ENCODE measurements at places on chromosomes 5 and 9.

GRCh38 chr5:156438076-156438475 lies 111.1 kb downstream of the SGCD start:
- no peak for DNase-seq

DNA sequence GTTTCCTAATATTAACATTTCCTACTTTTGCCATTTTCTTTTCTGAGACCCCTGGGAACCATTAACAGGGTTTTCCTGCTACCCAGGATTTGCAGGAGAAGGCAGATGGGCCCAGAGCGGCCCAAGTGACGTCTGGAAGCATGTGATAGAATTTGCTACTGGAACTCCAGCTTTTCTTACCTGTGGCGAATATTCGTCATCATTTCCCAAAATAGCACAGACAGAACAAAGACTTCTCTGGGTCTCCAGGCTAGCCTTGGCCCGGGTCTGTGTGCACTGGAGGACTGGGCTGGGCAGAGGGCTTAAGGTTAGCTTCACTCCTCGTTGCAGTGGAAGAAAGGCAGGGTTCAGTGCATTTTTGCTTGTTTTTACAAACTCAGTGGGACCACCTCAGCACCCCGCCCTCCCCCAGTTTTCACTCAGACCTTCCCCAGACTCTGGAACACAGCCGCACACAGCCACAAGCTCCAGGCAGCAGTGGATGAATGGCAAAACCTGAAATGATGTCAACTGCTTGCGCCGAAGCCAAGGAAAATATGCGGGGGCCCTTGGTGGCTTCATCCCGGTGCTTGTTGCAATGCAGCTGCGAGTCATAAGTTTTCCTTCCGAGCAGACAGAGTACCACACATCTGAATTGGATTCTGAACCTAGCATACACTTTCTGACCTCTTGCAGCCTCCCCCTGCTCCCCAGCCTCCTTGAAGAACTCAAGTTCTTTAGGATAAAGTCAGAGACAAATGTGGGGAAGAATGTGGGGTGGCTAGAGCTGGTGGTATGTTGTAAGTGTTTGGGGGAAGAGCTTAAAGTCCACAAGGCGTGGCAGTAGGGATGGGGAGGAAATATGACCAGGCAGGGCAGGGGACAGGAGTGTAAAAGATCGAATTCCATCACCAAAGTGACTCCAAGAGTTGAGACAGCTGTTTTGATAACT lies 586.0 kb downstream of the CCDC171 start:
- no peak for DNase-seq

DNA sequence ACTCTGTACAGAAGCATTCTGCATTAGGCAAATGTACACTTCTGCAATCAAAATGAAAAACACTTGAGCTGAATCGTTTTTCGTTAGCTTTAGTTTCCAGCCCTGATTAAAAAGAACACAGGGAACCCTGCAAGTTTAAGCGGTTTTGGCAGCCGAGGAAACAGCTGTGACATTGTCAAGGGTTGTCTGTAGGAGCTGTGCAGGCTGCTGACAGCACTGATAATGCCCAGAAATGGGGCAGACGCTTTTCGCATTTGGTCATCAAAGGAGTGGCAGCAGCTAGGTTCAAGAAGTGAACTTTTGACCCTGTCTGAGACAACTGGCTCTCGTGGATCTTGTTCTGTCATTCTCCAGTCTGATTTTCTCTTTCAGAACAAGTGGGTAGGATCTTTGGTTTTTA lies 165.6 kb upstream of the CCDC152 start:
- DNase-seq = no peak

- no peak for DNase-seq
Measured at GRCh38 chr9:124500028-124500795, 7.0 kb downstream of the NR5A1 start.

DNA sequence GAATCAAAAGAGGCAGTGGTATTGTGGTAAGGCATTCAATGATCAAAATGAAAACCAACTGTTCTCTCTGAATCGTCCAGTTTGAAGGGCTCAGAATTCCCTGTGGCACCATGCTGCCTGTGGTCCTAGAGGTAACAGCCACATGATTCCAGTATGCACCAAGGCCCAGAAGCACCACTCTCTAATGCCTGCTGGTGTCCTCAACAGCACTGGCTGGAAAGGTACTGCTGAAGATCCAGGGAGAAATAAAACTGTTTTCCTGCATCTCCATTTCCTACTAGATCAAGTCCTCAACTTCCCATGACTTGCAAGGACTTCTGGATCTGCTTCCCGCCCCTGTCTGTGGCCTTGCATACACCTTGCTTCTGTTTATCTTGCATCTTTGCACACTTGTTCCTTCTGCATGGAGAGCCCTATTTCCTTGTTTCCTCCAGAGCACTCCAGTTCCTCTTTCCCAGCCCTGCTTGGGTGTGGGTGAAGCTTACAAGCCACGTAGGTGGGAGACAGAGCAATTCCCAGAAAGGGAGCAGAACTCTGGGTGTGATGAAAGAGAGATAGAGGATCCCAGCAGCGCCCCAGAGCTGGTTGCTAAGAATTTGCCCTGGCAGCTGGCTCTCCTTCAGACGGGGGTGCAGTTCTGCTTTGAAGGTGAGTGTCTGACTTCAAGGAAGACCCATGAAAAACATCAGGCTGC lies 41.0 kb upstream of the EQTN start:
- no peak for DNase-seq

DNA sequence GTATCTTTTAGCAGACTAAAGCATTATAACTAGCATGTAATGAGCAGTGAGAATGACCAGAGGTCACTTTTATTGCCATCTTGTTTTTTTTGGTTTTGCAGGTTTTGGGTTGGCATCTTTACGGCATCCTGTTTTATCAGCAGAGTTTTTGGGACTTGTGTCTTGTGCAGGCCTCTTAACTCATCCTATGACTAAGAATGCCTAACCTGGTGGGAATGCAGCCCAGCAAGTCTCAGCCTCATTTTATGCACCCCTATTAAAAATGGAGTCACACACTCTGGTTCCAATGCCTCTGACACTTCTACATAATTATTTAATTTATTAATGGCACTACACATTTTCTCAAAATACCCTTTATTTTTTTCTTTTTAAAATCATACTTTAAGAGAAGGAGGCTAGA lies 726.5 kb upstream of the RIOK2 start:
- no peak for DNase-seq

DNA sequence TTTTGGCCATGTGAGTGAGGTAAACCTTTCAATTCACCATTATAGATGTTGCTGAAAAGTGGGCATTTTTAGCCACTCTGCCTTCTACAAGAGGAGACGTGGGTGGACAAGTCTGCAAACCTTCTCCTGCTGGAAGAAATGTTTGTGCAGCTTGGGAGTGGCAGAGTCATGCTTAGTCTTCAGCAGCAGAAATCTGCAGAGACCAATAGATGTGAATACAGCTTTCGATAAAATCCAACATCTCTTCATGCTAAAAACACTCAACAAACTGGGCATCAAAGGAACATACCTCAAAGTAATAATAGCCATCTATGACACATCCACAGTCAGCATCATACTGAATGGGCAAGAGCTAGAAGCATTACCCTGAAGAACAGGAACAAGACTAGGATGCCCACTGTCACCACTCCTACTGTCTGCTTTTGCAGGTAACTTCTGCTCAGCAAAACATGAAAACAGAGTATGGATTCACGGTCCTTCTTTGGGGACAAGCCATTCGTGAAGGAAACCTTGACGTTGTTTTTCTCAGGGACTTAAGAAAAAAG lies 91.3 kb downstream of the RALGPS1 start:
- DNase-seq = no peak

DNA sequence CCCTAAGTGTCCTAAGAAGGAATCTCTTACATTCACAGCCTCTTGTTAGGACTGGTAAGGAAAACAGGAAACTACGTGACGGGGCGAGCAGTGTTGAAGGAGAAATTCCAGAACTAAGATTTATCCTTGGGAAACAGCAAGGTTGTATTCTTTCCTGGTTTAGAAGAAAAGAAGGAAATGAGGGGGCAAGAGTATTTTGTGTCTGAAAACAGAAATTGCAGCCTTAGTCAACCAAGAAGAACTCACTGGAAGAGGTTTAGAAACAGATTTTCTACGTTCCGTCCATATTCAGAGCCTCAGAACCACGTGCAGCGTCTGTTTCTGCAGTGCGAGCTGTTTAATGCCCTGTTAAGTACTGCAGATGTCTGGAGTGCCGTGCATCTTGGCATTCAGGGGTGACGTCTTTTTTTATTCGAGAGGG lies 75.2 kb downstream of the GOLPH3 start:
- no peak for DNase-seq

- no peak for DNase-seq
Measured at GRCh38 chr5:113295111-113295539, 139.7 kb downstream of the TSSK1B start.

DNA sequence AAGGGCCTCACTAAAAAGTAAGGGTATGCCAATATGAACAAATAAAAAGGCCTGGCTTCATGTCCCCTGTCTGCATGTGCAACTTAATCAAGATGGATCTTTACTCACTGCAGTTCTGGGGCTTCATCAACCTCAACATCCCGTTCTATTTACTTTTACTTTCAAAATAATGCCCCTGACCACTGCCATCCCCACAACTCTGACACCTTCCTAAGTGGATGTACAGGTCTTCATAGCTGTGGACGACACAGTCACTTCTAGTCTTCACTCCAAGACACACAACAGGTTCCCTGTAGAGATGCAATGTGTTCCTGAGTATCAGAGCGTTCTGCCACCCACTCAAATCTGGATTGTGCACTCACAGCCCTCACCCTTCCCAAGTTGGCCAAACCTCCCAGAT lies 136.1 kb downstream of the ENC1 start:
- DNase-seq = no peak

- DNase-seq = no peak
Measured at GRCh38 chr5:6737043-6737941, 24.1 kb downstream of the TENT4A start.

DNA sequence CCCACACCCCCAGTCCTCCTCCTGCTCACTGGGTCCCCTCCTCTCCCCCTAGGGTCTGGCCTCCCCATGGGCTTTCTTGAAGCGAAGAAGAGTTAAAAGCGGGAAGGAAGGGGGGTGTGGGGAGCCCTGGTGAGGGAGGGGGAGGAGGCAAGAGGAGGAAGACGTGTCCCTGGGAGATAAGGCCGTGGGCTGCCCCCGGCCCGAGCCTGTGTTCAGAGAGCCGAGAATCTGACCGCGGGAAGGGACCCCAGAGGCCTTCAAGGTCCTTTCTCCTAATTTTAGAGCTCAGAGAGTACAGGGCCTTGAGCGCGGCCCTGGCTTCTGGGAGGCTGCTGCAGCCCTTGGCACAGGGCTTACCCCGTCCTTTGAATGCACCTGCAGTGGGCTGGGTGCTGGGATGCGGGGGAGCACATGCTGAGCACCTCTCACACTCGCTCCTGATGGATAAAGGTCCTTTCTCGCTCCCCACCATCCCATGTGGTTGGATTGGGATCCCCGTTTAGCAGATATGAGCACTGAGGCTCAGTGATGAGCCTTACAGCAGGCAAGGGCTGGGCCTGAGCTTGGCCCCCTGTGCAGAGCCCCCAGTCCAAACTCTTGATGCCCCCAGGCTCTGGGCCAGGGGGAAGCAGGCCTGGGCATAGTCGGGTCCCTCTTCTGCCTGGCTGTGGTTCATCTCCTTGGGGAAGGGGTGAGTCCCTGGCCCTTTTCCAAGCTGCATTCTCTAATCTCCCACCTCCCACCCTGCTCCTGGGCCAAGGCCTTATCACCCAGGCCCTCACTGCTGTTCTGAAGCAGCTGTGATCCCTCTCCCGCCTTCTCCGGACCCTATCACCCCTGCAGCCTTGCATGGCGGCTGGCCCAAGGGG lies 5.9 kb downstream of the GFI1B start:
- DNase-seq = no peak

DNA sequence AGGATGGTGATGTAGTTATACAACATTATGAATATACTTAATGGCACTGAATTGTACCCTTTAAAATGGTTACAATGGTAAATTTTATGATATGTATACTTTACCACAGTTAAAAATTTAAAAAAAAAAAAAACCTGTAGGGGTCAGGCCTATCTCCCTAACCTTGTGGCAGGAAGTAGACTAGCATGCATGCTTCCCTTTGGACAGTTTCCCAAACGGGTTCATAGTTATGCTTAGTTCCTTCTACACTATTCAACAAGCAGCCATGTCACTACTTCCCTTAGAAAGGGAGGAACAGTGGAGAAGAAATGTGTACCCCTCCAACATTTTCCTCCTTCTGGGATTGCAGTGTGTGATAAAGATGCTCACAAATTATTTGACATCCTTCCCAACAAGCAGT lies 32.5 kb downstream of the IDNK start:
- DNase-seq = no peak

DNA sequence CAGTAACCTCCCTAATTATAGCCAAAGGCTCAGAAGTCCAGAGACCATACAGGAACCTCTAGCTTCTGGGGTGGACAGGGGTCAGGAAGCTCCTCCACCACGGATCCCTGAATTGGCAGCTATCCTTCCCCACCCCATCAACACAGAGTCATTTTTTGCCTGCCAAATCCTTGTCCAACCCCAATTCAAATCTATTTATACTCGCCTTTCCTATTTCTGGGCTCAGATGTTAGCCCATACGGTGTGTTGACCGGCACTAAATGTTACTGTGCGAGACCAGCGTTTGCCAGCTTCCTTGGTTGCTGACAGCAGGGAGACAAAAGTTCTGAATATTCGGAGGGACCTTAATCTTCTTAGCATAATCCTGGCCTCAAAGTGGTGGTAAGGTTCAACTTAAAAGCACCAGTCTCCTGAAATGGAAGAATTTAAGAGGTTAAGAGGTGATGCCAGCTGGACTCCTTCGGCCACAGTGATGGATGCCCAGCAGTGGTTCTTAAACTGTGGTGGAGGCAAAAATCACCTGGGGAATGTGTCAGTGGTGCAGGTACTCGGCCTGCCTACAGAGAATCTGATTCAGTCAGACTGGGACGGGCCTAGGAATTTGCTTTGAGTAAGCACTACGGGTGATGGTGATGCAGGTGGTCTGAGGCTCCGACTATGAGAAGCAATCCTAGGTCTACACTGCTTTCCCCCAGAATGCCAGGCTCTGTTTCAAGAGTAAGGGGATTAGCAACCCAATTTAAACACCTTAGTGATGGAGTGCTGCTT lies 204.8 kb upstream of the MEF2C start:
- no peak for DNase-seq

GRCh38 chr5:124655921-124656511 lies 90.4 kb downstream of the ZNF608 start:
- no peak for DNase-seq

DNA sequence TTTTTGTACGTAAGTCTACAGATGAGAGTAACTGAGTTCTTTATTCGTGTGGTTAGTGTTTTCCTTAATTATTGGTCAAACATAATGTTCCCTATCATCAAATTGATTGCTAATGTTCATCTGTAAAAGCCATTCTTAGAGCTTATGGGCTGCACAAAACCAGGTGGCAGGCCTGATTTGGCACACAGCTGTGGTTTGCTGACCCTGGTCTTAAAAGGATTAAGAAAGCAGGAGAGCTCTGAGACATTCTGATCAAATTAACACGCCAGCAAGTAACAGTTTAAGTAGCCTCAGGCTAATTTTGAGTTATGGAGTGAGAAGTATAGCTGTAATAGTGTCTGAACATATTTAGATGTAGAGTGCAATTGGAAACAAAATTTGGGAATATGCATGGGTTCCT lies 63.2 kb downstream of the PRR16 start:
- no peak for DNase-seq

Data from esophagus squamous epithelium (tissue), 5 donors.